Muscle of leg (tissue), 16 donors: ENCODE measurements at places on chromosomes 11 and 22. TPM values are rescaled to one million over a fixed set of nuclear protein-coding genes. Genes with fewer than 3 reads are reported as not detected.

SCN3B gene
- 12.8 TPM for total RNA-seq

F2 gene
- total RNA-seq = 0.13 TPM

PRR5L gene
- 8.8 TPM for total RNA-seq

OR2AT4 gene
- not detected for total RNA-seq

MUC6 gene
- not detected for total RNA-seq

SGSM1 gene
- 0.13 TPM for total RNA-seq

- DNase-seq = peak; percentile 29
Observed at GRCh38 chr11:101482556-101483124, 101.2 kb downstream of the TRPC6 start.

DNA sequence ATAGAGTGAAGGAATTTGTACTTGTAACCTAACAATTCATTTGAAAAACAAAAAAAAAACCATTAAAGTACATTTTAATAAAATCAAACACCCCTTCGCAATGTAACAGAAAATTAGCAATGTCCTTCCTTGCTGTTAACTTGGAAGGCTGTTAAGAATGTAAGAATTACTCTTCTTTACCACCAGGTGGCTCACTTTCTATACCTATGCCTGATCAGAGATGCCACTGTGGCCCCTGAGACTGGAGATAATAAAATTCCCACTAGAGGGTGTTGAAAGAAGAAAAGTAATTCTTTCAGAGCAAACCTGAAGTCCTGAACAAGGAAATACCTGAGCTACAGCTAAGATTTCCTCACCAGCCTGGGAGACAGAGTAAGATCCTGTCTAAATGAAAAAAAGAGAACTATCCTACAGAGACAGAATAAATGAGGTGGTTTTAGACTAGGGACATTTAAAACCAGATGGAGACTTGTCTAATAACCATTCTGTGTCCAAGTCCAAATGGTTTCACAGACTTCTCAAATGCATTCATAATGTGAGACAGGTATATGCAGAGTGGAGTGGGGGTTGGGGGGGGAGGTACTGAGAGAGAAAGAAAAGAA, 1089.3 kb downstream of the FAM181B start:
- peak; percentile 20 for DNase-seq

- no peak for DNase-seq
Observed at GRCh38 chr11:117411736-117412135, 84.1 kb downstream of the CEP164 start.

- DNase-seq = no peak
Observed at GRCh38 chr22:44743804-44744211, 8.6 kb upstream of the ARHGAP8 start.

GRCh38 chr22:28029956-28030355, 110.9 kb upstream of the PITPNB start:
- DNase-seq = no peak

DNA sequence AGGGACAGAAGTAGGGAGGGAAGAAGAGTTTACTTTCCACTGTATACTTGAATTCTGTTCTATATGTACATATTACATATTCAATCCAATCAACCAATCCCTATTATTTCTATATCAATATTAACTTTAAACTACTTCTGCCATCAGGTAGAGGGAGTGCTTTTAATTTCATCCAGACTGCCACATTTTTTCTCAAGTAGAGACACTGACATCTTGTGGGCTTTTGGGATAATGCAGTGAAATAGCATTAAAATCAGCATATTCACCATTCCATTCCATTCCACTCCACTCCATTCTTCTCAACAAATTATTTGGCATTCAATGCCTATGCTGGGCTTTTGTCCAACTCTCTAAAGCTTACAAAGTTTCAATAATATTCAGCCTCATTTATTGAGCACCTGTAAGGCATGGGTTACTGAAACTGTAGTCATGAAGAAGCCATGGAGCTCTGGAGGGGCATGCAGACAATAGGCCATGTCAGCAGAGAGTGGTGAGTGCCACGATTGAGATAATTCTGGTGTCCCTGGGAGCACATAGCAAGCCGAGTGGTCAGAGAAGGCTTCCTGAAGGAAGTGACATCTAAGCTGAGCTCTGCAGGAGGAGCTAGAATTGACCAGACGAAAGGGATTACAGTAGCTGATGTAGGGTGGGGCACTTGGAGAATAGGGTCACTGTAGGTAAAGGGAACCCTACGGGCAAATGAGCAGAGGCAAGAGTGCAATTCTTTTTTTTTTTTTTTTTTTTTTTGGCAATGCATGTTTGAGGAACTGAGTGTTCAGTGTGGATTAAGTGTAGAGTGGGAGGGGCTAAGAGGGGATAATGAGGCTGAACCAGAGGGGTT, 12.8 kb upstream of the CLPB start:
- peak; percentile 69 for DNase-seq

DNA sequence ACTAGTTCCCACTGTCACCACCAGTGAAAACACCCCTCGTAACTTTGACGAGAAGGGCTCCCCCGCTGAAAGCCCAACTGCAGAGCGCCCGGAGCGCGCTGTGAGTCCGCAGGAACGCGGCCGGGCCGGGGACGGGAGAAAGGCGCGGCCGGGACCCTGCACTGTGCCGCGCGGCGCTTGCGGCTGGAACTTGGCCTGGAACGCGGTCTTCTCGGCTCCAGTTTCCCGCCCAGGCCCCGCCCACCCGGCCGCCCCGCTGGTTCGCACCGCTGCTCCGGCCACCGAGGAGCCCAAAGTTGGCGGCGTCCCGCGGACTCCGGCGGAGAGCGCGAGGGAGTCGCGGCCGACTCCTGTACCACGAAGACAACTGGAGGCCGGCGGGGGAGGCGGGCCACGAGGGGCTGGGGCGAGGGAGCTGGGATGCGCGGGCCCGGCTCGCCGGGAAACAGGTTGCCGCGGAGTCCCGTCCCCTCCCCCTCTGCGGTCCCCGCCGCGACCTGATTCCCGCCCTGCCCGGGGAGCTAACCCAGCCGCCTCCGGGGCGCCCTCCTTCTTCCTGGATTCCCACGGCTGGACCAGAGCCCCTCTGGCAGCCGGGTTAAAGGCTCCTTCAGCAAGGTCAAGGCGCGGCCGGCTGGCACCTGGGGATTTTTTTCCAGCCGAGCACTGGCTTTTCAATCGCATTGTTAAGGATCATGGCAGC, 3.4 kb downstream of the TENM4 start:
- DNase-seq = peak; percentile 84

DNA sequence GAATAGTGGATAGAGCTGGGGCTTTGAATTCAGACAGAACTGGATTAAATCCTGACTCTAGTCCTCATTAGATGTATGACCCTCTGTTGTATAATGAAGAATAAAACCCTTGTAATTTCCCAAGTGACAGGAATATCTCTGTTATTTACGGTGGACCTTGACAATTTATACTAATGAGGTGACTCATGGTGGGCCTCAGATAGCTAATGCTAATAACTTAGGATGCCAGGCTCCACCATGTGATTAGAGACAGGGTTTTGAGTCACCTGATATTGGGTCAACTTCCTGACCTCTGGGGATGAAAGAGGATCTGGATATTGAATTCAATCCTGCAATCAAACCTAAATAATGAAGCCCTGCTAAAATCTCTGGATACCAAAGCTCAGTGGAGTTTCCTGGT, 33.6 kb downstream of the OSBP start:
- DNase-seq = no peak
